Activated CD8-positive, alpha-beta memory T cell treated with anti-CD3 and anti-CD28 coated beads for 1 hour (primary cell): ENCODE measurements at places on chromosomes 5 and 9.

GRCh38 chr5:38433160-38433861 is 123.1 kb downstream of the LIFR start:
- no peak for DNase-seq

- no peak for DNase-seq
Measured at GRCh38 chr9:78557540-78557939, 260.6 kb downstream of the PSAT1 start.

DNA sequence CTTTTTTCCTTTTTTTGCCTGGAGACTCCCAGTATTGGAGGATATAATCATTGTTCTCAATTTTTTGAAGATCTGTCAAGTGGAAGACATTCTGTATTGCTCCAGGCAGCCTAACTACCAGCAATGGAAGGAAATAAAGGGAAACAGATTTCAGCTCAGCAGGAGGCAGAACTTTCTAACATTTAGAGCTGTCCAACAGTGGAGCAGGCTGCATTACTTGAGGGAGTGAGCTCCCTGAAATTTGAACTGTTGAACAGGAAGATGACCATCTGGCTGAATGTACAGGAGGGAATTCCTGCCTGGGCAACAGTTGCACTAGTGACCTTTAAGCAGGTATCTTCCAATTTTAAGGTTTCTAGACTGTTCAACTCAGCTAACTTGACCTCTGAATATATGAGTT is 1.1 kb upstream of the GAPVD1 start:
- DNase-seq: no peak

GRCh38 chr9:14693251-14693861 is at the start of gene ZDHHC21:
TSS of gene ZDHHC21 (minus strand) at chr9:14693432. CDS start at chr9:14674340, 19,092 bp downstream.
- peak; percentile 38 for DNase-seq

DNA sequence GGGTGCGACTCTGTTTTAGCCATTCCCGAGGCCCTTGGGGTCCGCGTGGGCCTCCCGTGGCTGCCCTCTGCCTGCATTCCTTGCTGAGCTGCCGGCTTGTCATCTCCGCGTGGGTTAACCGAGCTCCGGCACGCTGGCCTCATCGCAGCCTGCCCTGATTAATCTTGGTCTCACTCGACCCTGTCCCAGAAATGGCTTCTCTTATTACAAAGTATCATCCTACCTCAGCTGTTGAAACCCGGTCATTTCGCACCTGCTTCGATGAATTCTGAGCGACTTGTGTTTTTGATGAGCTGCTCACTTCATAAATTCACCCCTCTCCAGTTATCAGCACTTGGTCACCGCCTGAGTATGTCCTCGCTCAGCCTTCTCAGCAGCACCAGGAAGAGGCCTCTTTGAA is 123.5 kb upstream of the EGFLAM start:
- DNase-seq: no peak
